ENCODE measurements at places on chromosomes 12 and 14.

DNA sequence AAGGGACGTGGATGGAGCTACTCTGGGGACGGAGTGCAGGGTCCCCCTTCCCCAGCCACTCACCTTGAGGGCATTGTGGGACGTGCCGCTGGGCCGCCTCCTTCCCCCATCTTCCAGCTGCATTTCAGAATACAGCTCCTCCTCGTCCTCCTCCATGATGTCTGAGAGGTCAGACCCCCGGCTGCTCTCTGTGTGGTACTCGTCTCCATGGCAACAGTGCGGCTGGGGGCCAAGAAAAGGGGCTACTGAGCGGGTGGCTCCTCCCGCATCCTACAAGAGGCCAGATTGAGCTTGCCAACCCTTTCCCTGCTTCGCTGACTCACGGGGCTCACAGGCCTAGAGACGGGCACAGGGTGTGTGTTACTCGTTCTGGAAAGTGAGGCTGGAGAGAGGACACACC lies 90.4 kb downstream of the PIWIL1 start:
- DNase-seq = no peak

GRCh38 chr12:53998110-53998899 lies 1.7 kb upstream of the HOXC9 start:
- no peak for DNase-seq

DNA sequence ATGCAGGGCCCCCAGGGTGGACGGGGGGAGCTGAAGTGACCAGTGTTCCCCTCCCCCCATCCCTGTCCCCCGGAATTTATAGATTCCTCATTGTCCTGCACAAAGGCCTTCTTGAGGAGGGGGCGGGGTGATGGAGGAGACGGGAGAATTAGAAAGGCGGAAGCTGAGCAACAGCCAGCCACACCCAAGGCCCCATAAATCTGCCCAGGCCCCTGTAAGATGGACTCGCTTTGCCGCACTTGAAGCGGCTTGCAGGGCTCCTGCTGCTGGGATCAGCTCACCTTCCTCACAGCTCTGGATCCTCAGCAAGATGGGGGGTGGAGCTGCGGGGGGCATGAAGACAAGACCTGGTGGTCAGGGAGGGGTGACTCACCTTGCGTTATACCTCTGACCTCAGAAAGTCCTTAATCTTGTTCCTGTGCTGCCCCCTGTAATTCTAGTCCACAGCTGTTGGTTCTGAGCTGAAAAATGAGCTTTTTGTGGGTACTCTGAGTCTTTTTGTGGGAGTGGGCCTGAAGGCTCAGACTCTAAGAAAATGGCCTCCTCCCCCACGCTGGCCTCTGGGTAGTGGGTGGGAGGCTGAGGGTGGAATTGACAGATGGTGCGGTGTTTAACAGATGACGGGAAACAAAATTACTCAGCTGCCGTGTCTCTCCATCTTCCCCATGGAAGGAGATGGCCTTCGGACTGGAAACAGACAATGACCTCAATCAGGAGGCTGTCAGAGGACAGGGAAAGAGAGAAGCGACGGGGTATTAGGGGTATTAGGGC lies 15.8 kb upstream of the ANKRD33 start:
- no peak for DNase-seq

DNA sequence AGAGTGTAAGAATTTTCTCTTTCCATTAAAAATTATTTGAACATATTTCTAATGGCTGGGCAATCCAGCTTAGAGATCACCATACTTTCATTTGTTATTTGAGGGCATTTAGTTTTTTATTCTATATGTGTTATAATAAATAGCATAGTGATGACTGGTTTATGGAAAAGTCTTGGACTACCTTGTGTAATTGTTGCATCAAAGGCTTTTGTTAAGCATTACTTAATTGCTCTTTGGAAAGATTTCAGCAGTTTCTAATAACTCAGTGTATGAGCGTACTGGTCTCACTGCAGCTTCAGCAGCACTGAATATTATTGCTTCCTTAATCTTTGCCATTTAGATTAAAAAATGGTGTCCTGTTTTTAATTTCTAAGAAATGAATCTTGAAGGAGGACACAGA lies 22.8 kb downstream of the TMEM19 start:
- DNase-seq = peak; percentile 51

DNA sequence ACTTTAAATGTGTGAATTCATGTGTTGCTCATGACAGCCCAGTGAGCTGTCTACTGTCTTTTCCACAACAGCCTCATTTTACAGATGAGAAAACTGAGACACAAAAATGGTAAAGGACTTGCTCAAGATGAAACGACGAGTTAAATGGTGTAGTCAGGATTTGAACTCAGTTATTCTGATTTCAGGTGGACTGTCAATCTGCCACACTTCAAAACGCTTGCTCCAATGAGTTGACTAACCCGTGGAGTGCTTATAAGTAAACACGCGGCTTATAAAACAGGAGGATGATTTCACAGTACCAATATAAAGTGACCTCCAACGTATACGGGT lies 652 bp upstream of the POLE2 start:
- no peak for DNase-seq
